ENCODE measurements at places on chromosomes 12 and 14.

DNA sequence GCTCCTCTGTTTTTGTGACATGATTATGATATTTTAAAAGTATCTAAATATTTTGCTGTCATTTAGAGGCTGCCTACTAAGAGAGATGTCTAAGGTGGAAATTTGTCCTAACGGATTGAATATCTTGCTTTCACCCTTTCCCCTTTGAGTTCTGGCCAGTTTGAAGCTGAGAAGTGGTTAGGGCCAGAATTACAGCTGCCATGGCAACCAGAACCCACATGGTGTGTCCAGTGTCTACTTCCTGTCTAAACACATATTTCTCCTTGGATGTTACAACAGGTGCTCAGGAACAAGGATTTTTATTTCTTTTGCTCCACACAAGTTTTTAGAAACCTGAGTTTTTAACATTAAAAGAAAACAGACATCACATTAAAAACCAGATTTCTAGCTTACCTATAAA, 335.1 kb upstream of the OR4E1 start:
- DNase-seq = no peak

- no peak for DNase-seq
Observed at GRCh38 chr12:116670859-116671258, 67.0 kb downstream of the SPRING1 start.

- DNase-seq = no peak
Observed at GRCh38 chr12:8914716-8915526, 612 bp downstream of the PHC1 start.

DNA sequence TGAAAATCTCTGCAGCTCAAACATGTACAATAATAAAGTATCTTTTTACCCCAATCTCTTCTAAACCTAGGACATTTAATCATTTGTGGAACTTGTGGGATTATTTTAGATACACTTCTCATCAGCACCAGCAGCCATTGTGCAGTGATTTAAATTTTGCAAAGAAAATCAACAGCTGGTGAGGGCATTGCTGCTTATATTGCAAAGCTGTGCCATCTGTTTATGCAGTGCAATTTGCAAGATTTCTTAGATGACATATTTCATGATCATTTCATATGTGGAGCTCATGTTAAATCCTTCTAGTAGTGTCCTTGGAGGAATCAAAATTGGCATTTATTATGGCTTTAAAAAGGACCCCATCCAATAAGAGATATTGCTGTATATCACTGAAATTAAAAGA, 320.7 kb downstream of the BTG1 start:
- no peak for DNase-seq

- no peak for DNase-seq
Observed at GRCh38 chr14:41872931-41873685, 266.4 kb downstream of the LRFN5 start.

- DNase-seq = no peak
Observed at GRCh38 chr14:55339770-55340169, 68.5 kb downstream of the FBXO34 start.

DNA sequence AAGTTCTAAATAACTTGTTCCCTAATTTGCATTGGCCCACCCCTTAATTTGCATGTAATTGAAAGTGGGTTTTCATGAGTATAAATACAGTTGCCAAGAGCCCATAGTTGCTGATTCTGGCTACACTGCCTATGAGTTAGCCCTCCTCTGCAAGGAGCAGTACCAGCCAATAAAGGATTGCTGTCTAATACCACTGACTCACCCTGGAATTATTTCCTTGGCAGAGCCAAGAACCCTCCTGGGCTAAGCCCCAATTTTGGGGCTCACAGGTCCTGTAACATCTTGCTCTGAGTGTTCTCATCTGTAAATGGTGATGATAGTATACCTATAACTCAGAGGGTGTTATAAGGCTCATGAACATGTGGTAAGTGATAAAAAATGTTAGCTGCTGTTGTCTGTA, 6.8 kb downstream of the TTC8 start:
- no peak for DNase-seq
